Activated T-cell treated with anti-CD3 and anti-CD28 coated beads for 4 hours (primary cell): ENCODE measurements at places on chromosomes 6 and 20.

DNA sequence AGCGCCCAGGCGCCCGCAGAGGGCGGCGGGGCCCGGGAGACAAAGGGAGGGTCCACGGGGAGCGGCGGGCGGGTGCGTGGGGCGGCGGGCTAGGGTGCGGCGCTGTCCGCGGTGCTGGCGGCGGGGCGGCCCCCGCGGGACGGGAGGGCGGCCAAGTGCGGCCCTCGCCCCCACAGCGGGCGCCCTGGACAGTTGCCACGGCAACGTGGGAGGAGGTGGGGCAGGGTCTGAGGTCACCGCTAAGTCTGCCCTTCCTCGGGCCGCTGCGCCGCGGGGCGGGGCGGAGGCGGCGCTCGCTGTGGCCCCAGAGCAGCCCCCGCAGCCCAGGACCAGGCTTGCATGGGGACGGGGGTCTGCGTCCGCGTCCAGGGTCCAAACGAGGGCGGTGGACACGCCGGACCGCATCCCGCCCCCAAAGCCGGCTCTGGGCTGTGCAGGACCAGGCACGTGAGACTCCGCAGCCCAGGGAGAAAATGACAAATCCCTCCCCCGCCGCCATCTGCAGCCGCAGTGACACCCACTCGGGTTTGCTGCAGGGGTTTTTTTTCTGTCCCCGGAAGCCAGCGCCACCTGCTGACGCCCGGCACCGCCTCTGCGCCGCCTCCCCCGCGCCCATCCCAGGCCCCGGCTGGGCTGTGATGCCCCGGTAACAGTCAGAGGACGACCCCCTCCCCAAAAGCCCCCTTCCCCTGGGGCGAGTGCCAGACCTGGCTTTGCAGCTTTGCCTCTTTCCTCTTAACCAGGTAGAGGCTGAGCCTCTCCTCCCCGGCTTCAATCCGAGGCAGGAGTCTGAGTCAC lies 36.8 kb downstream of the YTHDF1 start:
- DNase-seq = peak; percentile 72

- DNase-seq = no peak
Observed at GRCh38 chr6:64146876-64147275, 511.3 kb downstream of the PHF3 start.

GRCh38 chr6:102813489-102814275 lies 1420.2 kb downstream of the GRIK2 start:
- no peak for DNase-seq

DNA sequence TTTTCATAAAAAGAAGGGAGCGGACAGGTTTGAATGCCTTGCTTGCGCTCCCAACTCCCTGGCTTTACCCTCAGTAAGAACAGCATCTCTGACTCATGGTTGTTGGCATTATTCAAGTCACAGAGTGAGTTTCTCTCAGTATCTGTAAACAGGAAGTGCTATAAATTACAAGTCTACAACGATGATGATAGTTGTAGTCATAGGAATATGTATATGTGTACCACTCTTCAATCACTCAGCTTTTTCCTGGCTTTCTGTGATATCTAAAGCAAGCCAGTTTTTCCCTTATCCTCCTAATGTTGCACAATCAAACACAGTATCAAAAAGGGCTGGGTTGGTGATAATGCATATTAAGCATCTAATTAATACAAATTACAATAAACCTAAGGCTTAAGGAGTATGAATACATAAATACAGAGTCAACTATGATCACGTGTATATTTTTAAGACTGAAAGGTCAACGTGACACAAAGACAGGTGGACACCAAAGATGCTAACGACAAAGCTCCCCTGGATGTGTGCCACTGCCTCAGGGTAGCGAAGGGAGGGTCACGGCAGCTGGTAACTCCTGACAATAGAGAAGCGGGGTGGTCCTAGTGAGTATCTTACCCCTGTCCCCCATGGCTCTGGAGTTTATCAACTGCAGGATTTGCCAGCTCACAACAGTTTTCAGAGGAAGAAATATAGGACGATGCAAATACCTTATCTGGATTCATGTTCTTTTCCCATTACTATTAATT lies 202.8 kb downstream of the BTBD9 start:
- DNase-seq = no peak

DNA sequence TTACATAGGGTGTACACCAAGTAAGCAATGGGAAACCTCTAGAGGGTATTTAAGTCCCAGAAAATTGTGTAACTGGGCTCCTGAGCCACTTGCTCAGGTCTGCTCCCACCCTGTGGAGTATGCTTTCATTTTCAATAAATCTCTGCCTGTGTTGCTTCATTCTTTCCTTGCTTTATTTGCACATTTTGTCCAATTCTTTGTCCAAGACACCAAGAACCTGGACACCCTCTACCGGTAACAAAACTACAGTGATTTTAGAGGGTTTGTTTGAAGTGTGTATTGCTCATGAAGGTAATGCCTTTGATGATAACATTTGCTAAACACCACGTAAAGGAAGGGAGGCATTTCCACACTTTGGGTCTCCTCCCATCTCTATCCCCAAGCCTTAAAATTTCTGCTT lies 46.2 kb downstream of the MYB start:
- DNase-seq = no peak

GRCh38 chr20:4050203-4050980 lies 35.0 kb upstream of the RNF24 start:
- DNase-seq = no peak

- no peak for DNase-seq
Observed at GRCh38 chr6:42051268-42051653, 937 bp downstream of the TAF8 start.

GRCh38 chr20:34249291-34249690 lies 8.1 kb downstream of the ASIP start:
- no peak for DNase-seq
